ENCODE measurements at places on chromosomes 16 and 17.
A peak's percentile ranks its signal among the peaks of the same experiment; 100 is the strongest.

GRCh38 chr16:65323655-65324237, 201.9 kb upstream of the CDH11 start:
- DNase-seq, result no peak

- no peak for DNase-seq
Observed at GRCh38 chr16:3170440-3171180, 17.4 kb upstream of the OR1F1 start.

DNA sequence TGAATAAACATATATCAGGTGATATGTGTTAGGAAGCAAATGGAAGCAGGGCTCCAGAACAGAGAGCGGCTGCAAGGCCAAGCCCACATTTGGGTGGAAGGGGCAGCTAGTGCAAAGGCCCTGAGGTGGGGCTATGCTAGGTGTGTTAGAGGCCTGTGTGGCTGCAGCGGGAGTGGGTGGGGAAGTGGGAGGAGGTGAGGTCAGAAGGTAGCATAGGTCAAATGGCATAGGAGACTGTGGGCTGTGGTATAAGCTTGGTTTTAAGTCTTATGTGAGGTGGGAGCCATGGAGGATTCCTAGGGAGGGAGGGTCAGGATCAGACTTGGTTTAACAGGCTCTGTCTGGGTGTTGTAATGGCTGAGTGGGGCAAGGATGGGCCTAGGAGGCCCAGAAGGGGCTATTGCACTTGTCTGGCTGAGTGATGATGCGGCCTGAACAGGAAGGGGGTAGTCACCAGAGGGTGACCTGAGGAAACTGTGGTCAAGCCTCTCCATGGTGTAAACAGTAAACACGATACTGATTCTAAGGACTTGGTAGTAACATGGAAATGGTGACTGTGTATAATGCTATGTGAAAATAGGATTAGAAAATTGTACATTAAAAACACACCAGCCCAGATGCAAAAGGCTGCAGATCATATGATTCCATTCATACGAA, 31.1 kb downstream of the RAI1 start:
- no peak for DNase-seq

DNA sequence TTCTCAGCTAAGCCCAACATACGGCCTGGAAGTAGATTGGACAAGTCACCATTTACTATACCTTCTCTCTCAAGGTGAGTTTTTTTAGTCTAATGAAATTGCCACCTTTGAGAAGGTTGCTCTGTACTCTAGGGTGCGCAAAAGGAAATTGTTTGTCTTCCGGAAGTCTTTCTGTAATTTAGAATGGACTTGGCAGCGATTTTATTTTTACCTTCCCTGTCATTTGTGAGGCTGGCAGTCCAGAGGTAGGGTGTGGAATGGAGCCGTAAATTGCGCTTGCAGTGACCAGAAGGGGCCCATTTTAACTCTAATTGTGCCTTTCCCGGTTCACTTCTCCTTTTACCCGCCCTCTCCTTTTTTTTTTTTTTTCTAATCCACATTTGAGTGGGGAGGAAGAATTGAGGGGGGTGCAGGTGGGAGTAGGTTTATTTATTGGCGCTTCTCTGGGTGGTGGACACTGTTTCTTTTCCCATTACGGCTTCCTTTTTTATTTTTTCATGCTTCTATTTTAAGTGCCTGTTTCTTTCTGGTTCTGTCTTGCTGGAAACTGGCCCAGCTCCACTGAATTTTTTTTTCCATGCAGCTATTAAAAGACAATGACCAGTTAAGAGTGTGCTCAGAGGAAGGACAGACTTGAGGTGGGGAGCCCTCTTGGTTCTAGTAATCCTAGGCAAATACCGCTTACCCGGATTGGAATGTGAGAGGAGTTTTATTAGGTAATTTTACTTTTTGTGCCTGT, 89.7 kb upstream of the CLEC18A start:
- DNase-seq, result no peak

DNA sequence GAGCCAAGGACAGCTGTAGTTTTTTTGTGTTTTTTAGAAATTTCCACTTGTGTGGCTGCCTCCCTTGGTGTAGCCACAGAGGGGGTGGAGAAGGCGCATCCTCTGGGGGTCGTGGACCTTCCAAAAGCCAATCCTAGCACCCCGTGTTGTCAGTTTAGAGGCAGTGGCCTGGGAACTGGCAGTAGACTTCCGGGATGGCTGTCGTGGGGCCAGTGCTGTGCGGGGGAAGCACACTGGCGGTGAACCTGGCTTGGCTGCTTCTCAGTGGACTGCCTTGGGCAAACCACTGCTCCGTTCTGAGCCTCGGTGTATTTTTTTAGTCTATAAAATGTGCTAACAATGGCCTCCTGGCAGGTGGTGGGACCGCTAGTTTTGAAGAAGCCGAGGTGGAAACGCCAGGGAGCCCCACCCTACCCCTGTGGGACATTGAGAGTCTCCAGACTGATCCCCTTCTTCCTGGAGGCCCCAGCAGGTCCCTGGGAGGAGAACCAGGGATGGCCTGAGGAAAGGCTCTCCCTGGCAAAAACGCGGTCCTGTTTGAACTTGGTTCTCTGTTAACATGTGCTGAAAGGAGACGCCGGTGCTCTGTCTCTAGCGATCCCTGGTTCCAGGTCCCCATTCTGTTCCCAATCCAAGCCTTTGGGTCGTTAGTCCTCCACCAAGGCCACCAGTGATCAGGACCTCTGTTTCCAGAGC, 125.7 kb downstream of the CMIP start:
- no peak for DNase-seq

GRCh38 chr17:36512641-36513040, 22.0 kb downstream of the MYO19 start:
- DNase-seq, result no peak

DNA sequence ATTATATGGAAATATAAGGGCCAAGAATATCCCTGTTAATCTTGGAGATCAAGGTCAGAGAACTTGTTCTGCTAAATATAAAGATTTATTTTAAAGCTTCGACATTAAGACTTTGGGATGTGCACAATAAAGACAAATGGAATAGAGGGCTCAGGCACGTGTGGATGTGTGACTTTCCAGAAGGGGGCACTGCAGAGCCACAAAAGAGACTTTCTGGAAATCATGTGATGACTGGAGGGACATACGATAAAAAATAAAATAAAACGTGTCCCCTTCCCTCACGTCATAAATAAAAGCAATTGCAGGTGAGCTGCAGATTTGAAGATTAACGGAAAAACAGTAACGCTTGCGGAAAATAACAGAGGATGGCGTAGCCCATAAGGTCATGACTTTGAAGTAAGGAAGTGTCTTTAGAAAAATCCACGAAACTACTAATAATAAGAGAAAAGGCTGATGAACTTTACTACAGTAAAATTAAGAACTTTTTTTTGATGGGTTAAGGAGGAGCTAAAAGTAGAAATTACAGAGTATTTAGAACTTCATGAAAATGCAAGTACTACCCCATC, 9.4 kb upstream of the ENGASE start:
- peak; percentile 66 for DNase-seq

GRCh38 chr16:88678224-88678979, 7.9 kb downstream of the SNAI3 start:
- no peak for DNase-seq

DNA sequence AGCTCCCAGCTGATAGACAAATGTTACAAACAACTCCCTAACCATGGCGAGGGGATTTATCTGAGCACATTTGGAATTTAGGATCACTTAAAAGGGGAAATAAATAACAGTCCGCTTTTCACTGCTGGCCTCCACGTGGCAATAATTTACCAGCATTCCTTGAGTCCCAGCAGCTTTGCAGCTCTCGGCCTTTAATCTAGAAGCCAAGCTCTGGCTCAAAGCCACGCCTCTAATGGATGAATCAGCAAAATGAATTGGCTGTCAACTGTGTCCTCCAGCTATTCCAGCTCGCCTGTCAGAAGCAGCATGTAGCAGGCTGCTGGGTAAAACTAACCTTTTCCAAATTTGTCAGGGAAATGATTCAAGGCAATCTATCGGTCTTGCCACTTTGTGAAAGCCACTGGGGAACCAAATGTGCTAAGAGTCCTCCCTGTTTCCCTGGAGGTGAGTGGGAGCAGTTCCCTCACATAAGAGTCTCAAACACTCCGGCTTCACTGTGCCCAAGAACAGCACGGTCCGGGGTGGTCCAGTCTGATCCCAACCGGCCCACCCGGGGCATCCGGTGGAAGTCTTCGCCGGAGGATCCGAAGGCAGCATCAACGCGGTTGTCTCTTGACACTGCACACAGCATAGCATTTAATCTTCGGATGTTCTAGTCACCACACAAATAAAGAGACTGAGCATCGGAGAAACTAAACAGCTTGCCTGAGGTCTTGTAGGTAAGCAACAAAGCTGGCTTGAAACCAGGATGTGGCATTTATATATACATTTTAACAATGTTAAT, 143.3 kb downstream of the PARN start:
- no peak for DNase-seq

- DNase-seq, result no peak
Observed at GRCh38 chr17:5913032-5913531, 157.1 kb upstream of the WSCD1 start.

DNA sequence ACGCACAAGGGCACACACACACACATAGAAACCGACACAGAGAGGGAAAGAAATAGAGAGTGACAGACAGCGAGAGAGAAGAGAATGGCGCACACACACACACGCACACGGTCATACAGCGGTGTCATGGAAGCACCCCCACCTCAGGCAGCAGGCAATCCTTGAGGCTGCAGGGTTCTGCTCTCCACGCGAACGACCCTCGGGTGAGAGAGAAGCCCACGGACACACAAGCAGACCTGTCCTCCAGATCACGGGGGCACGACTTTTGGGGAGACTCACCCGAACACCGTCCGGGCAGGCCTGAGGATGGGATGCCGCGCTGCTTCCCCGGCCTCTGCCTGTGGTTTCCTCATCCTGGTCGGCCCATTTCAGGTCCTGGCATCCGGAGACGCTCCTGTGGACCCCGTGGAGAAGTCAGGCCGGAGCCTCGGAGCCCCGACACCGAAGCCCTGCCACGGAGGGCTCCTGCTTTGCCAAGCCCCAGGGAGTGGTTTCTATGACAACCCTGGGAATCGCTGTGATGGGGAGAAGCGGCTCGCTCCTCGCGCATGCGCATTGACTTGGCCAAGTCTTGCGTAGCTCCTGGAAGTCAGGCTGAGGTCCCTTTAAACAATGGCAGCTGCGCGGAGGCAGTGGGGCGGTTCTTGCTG, 118.2 kb upstream of the KCNJ18 start:
- DNase-seq, result peak; percentile 36
